ENCODE measurements at places on chromosomes 6 and 20.

GRCh38 chr6:107806691-107807090 lies 17.4 kb downstream of the SCML4 start:
- peak; percentile 10 for DNase-seq

- no peak for DNase-seq
These were observed 606.5 kb downstream of the HACE1 start for GRCh38 chr6:104253236-104253635.

DNA sequence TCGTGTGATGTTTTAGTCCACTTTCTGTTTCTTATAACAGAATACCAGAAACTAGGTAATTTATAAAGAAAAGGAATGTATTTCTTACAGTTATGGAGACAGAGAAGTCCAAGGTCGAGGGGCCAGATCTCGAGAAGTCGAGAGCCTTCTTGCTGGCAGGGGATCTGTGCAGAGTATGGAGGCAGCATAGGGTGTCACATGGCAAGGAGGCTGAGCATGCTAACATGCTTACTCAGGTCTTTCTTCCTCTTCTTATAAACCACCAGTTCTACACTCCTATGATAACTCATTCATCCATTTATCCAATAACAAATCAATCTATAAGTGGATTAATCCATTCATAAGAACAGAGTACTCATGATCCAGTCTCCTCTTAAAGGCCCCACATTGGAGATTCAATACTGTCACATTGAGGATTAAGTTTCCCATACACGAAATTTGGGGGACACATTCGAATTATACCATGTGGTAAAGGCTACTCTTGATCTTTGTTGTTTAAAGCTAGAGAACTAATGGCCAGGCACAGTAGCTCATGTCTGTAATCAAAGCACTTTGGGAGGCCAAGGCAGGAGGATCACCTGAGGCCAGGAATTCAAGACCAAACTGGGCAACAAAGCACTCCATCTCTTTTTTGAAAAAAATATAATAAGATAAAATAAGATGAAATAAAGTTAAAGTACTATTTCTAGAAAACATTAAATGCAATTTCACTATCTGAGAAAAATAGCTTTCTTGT lies 2.1 kb downstream of the GOPC start:
- DNase-seq, result no peak

GRCh38 chr6:1595271-1596087 lies 14.2 kb upstream of the FOXC1 start:
- DNase-seq, result no peak

GRCh38 chr6:12804952-12805645 lies 88.5 kb downstream of the PHACTR1 start:
- DNase-seq, result no peak

DNA sequence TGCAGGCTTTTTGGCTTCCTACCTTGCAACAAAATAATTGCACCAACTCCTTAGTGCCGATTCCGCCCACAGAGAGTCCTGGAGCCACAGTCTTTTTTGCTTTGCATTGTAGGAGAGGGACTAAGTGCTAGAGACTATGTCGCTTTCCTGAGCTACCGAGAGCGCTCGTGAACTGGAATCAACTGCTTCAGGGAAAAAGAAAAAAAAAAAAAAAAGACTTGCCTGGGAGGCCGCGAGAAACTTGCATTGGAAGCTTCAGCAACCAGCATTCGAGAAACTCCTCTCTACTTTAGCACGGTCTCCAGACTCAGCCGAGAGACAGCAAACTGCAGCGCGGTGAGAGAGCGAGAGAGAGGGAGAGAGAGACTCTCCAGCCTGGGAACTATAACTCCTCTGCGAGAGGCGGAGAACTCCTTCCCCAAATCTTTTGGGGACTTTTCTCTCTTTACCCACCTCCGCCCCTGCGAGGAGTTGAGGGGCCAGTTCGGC lies 420 bp downstream of the SOX4 start:
- no peak for DNase-seq

- DNase-seq, result no peak
These were observed 35.7 kb downstream of the SLC22A23 start for GRCh38 chr6:3421143-3421542.

- no peak for DNase-seq
These were observed 150.8 kb upstream of the TMEM170B start for GRCh38 chr6:11386726-11387125.

GRCh38 chr6:7150381-7151064 lies 42.8 kb downstream of the RREB1 start:
- DNase-seq, result peak; percentile 95

- peak; percentile 54 for DNase-seq
These were observed 236.3 kb downstream of the HAO1 start for GRCh38 chr20:7703996-7704395.

DNA sequence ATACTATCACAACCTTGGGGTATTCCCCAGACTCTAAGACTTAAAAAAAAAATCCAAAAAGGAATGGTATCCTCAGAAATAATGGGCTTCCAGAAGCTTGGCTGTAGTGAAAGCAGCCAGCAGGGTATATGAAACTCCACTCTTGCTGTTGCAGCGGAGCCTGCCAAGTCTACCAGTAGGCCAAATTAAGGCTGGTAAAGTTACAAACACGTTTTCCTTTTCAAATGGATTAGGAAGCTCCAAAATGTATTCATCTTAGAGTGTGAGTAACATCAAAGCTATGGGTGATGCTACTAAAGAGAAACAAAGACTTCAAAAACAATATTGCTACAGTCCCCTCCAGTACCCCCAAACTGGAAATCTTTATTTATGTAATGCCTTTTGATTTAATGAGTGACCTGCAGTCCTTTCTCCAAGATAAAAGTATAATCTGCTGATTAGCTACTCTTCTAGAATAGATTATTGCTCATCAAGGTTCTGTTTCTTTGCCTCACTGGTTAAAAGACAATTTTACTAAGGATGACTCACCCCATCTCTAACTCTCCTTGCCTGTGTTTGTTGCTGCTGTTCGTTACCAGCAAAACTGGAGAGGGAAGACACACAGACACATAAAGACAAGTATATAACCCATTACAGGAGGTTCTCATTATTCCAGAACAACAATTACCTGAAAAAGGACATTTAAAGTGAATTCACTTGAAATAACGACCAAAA lies 84.9 kb downstream of the BTBD9 start:
- no peak for DNase-seq

DNA sequence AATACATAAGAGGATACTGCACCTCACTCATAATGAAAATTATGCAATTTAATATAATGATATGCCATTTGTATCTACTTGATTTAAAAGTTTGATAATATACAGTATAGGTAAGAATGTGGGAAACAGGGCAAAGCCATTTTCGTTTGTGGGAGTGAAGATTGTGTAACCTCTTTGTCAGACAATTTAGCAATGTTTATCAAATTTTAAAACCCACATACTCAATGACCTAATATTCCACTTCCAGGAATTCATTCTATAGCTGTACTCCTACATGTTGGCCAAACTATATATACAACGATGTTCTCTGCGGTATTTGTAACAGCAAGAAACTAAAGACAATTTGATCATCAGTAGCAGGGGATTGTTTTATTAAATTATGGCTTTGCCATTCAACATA lies 17.8 kb upstream of the FKBP5 start:
- no peak for DNase-seq

DNA sequence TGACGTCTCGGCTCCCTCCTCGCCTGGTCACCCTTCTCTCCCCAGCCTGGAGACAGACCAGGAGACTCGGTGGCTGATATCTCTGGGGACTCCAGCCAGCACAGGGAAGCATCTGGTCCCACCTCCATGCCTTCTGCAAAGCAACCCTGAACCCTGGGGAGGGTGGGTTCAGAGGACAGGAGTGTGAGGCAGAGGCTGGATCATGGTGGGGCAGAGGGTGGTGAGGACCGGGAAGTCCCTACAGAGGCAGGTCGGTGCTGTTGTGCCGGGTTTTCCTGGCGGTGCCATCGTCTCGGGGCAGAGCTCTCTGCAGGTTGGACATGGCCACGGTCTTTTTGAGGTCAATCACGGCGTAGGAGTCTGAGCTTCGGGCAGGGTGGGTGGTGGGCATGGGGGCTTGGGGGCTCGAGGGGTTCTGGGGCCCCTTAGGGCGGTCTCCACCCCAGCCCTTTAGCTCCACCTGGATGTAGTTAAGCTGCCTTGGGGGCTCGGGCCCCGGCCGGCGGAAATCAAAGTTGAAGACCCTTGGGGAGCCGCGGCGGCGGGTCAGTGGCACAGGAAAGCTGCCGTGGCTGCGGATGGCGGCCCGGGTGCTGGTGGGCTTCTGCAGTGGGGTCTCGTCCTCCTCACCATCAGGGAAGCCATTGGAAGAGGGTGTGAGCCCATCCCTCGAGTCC lies 9.2 kb downstream of the FRS3 start:
- no peak for DNase-seq

- DNase-seq, result no peak
These were observed 216.9 kb upstream of the SMLR1 start for GRCh38 chr6:130610303-130610702.

DNA sequence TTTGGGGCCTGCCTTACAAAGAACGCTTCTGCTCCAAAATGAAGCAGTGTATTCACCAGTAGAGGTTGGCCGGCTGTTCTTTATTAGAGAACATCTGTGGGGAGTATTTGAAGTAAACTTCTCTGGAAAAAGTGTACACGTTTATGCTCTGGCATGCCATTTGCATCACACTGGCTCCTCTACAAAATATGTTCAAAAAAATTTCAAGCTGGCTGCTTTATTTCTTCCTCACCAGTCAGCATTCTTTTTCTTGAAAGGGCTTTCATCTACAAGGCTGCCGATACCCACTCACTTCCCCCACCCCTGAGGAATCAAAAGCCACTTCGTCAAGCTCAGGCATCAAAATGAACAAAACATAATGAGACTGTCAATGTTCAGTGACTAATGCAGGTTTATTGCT lies 294.1 kb downstream of the TFAP2B start:
- DNase-seq, result no peak

DNA sequence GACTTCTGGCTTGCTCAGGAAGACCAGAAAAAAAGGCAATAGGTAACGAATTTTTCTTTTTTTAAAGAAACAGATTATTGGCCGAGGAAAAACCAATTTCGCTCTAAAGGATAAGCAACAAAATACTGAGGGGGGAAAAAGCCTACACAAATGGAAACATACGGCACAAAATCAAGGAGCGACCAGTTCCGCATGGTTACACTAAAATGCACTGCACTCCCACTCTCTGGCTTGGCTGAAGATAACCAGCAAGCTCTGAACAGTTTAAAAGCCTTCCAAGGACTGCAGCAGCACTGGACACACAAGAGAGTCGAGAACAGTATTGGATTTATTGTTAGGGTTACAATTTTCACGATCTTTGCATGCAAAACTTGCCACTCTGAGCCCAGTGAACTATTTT lies 881 bp upstream of the MAP7 start:
- DNase-seq, result no peak

DNA sequence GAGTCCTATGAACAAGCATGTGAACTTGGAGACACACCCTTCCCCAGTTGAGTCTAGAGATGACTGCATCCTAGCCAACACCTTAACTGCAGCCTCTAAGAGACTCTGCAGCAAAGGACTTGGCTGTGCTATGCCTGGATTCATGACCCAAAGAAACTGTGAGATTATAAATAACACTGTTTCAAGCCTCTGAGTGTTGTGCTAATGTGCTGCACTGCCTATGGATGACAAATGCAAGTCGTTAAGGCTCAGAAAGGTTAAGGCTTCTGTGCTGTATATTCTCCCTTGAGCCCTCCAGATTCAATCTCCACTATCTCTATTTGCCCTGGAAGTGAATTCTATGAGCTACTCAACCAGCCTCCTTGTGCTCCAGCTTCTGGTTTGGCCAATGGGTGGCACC lies 116.5 kb upstream of the CBLN4 start:
- DNase-seq, result no peak

- no peak for DNase-seq
These were observed 400 bp downstream of the PAK1IP1 start for GRCh38 chr6:10695086-10695657.

GRCh38 chr20:36091561-36092397 lies 62.8 kb upstream of the EPB41L1 start:
- no peak for DNase-seq

- DNase-seq, result no peak
These were observed 19.9 kb downstream of the PXT1 start for GRCh38 chr6:36422714-36423100.

- DNase-seq, result no peak
These were observed 475.9 kb upstream of the MARCKS start for GRCh38 chr6:113381232-113381631.

DNA sequence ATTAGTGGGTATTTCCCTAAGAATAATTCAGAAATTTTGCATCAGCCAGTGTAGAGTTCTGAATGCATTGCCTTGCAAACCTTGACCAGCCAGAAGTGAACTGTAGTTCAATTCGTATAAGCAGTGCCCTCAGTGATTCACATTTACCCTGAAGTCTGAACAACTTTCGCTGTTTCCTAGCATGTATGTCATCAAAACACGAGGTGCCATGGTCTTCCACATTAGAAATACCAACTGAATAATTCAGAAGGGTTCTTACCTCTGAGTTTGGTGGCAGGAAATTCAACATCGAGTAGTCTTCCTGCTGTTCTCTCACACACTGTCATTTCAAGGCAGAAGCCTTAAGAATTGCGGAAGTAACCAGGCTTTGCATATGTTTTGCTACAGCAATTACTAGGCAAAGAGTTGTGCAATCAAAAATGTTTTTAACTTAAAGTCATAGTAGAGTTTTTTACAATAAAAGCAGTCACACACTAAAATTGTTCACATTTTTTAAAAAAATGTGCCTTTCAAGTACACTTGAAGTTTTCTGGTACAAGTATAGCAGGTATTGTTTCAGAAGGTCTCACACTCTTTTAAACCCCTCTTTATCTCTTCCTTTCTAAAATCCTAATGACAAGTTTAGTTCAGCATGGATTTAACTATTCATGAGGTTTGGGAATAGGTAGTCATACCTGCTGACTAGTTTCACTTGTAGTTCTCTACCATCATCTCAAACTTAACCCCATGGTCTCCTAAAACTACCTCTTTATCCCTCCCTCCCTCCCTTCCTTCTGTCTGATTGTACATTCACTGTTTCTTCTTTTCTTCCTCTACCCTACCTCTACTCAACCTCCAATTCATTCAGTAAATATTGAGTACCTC lies 118.3 kb downstream of the STXBP5 start:
- no peak for DNase-seq

DNA sequence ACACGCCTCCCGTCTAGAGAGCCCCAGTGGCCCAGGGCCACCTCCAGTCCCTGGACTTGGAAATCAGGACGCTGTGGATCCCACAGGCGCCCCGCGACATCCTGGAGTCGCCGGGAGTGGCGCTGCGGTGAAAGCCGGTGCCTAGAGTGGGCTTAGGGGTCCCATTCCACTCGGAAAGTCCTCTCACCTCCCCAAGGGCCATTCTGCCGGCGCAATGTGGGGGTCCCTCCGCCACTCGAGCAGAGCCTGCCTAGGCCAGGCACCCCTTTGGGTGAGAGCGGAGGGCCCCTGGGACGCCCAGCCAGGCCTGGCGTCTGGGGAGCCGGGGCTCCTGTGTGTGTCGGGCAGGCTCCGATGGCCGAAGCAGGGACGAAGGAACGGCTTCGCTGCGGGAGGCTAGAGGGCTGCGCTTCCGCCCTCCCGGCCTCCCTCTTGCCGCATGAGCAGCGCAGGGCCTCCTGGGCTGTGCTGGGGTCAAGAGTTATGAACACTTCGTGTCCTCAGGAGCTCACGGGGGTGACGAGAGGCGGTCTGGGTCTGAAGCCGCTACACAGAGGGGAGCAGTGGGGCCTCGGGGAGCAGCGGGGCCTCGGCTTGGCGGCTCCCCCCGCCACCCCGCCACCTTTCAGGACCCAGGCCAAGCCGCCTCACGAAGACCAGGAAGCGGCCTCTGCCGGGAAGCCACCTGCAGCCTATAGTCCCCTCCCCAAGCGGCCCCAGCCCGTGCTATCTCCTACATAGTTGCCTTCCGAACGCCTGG lies 13.6 kb downstream of the POU3F2 start:
- no peak for DNase-seq

Measured in NCI-H2081 (cell line).